AG08396 (cell line): ENCODE measurements at places on chromosomes 7 and 10.
A peak's percentile ranks its signal among the peaks of the same experiment; 100 is the strongest.

DNA sequence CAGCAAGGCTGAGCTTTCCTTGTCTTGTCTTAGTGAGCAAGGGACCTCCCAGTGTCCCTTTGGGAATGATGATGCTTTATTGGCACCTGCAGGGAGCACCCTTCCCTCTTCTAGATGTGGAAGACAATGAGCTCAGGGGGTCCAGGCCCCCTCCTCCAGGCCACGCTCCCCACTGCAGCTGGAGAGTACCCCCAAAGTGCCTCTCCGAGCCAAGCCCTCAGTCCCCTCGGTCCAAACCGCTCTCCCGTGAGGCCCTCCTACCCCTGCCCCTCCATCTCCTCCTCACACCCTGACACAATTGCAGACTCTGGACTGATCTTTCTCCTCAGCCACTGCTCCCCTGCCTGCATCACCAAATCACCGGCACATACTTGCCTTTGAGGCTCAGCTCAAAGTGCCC, 16.7 kb downstream of the RBP3 start:
- no peak for DNase-seq

DNA sequence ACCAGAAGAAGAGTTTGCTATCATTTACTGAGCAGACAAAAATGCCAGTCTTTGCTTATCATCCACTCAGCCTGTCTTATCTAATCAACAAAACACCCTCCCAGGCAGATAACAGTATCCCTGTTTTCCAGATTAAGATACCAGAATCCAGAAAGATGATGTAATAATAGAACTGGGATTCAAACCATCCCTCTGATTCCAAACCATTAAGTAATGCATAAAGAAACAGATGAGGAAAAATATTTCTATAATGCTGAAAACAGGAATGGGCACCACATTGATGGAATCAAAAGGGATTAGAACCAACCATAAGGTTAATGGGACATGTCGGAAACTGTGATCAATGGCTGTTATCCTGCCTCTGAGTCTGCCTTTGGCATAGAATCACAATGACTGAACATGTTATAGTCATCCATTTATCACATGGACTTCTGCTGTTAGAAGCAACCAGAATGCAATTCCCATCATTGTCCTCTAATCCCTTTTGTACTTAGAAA, 92.1 kb upstream of the RSU1 start:
- no peak for DNase-seq

- DNase-seq, result no peak
Measured at GRCh38 chr10:59373071-59373470, 10.7 kb upstream of the FAM13C start.

DNA sequence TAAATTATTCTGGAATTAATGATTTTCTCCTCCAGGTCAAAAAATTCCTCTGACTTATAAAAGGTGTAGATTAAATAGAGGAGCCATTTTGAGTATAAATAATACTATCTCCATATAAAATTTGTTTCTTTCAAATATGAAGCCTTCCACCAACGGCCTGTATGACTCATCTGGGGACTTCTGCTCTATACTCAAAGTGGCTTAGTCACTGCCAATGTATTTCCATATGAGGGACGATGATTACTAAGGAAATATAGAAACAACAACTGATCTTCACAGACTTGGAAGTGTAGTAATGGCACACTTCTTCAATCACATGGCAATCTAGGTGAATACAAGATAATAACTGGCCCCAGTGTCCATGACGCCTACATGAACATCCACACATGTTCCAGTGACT, 335.6 kb upstream of the HGF start:
- peak; percentile 16 for DNase-seq

- no peak for DNase-seq
Measured at GRCh38 chr7:34806831-34807230, 148.8 kb downstream of the NPSR1 start.

GRCh38 chr10:86705905-86706304, 37.6 kb downstream of the LDB3 start:
- no peak for DNase-seq

GRCh38 chr10:70909326-70909935, 21.1 kb upstream of the PCBD1 start:
- no peak for DNase-seq

DNA sequence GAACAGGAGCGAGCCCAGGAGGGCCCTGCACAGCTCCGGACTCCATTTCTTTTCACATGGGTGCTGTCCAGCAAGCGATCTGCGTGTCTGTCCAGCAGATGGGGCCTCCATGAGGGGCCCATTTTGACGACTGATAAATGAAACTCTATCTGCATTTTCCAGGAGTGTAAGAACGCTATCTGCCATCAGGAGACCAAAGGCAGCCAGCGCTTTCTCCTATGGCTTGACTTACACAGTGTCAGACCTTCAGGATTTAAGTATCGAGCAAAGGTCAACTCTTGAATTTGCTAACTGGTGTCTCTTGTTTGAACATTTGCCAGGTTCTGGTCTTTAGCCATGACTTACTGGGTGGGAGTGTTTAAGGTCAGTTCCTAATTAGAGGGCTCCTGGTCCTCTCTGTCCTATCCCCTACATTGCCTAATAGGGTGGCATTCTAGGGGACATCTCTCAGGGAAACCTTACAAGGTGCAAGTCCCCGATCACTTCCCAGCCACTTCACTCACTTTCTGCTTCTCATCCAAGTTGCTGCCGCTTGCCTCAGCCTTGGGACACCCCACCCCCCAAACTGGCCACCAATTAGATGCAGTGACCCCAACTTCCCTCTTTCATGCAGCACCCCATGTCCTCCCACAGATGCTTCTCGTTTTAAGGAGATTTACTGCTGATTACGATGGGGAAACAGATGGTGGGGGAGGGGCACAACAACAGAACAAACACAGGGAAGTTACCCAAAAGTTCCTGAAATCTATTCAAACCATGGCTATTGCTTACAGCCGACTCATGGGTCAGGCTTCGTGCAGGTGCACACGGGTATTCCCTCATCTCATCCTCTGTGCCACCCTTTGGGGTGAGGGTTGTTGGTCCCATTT, 20.0 kb downstream of the VSIR start:
- DNase-seq, result no peak

GRCh38 chr7:48971173-48971572, 46.8 kb downstream of the CDC14C start:
- no peak for DNase-seq

DNA sequence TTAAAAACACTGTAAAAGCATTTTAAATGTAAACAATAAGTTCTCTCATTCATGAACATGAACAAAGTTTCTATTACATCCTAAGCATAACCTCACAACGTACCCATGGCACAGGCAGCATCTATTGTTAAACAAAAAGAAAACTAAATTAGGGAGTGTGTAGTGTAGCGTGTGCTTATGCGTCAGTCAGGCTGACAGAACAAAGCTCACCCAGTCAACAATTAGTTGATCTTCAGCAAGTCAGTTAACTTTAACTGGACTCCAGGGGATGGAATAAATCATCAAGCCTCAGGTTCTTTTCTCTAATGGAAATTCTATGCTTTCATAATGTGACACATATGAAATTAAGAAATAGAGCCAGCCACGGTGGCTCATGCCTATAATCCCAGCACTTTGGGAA, 91.6 kb upstream of the ODAD2 start:
- no peak for DNase-seq

- no peak for DNase-seq
Measured at GRCh38 chr7:68629-69028, 123.7 kb upstream of the FAM20C start.

GRCh38 chr7:158282461-158283001, 305.1 kb downstream of the PTPRN2 start:
- no peak for DNase-seq

GRCh38 chr10:6140965-6141295, 52.1 kb downstream of the RBM17 start:
- no peak for DNase-seq

DNA sequence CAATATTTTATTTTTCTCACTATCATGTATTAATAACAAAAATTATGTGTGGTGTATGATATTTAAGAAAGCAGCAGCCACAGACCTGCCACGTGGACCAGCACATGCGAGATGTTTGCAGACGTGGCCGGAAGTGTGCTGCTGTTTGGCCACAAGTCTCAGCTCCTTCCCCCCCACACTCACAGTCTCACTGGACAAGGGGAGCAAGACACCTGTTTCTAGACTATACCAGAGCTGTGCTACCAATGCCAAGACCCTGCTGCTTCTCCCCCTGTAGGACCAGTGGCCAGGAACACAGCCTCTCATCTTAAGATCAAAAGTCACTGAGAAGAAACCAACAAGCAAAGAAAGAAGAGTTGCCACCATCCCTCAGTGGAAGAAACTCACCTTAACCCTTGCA, 258.9 kb upstream of the PPP2R2D start:
- no peak for DNase-seq

- DNase-seq, result no peak
Measured at GRCh38 chr7:102450242-102450641, 14.4 kb downstream of the ALKBH4 start.

DNA sequence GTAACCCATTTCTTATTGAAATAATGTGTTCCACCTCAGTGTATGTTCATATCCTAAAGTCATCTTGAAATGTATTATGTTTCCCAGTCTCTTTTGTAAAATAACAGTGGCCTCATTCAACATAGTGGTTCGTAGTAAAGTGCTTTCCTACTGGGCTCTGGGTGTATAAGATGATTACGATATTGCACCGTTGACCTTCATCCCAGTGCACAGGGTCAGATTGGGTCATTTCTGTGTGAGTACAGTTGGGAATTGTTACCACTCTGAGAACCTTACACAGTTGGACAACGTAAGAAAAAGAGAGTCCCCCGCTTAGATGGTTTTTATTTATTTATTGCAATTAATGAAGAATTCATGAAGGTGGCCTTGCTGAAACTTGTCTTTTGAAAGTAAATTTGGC, 135.6 kb downstream of the CHN2 start:
- no peak for DNase-seq

- no peak for DNase-seq
Measured at GRCh38 chr10:101903827-101904550, 60.4 kb upstream of the KCNIP2 start.

- DNase-seq, result peak; percentile 52
Measured at GRCh38 chr10:77355844-77356243, 281.8 kb downstream of the KCNMA1 start.

DNA sequence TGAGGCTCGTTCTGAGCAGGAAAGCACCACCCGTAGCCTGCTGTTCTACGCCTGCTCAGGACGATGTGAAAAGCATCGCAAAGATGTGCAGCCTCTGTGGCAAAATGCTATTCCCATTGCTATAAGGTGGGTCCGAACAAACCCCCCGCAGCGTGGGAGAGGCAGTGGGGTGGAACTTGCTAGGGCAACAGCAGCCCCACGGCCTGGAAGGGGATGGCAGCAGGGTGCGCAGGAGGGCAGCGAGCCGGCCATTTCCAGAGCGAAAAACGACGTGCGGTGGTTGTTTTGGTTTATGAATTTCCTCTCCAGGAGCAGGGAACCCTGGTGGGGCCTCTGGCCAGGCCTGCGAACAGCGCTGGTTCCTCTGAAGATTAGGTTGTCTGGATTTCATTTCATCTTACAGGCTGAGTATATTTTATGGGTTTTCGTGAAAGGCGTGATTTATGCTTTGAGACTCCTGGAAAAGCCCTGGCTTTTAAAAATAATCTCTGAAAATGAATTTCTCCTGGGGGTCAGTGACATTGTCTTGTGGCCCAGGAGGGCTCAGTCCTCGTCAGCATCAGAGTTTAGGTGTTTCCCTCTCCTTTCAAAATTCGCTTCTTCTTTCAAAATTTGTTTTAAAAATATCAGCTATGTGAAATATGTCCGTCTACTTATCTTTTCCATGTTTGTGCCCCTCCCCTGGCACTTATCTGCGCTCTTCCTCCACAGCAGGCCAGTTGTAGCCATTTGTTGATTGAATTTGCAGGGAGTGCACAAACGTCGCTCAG, 42.3 kb upstream of the UBE3C start:
- no peak for DNase-seq

DNA sequence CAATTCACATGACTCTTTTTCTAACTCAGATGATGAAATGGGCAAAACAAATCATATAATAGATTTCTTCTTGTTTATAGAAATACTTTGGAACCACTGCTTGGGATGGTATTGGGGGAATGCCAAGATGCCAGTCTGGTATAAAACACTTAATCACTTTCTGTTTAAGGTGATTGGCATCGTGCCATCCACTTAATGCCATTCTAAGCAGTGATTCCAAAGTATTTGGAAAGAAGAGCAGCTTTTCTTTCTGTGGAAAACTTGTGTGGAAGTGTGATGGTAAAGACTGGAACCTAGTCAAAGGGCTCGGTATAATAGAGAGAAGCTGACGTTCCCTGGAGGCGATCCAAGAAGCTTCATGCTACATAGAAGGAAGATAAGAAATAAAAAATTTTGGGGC, 120.6 kb downstream of the TMEM26 start:
- no peak for DNase-seq

- no peak for DNase-seq
Measured at GRCh38 chr7:92781117-92781720, 55.2 kb downstream of the CDK6 start.

- no peak for DNase-seq
Measured at GRCh38 chr7:133345690-133346421, 93.0 kb downstream of the EXOC4 start.

- no peak for DNase-seq
Measured at GRCh38 chr7:76040126-76040525, 7.7 kb downstream of the STYXL1 start.

DNA sequence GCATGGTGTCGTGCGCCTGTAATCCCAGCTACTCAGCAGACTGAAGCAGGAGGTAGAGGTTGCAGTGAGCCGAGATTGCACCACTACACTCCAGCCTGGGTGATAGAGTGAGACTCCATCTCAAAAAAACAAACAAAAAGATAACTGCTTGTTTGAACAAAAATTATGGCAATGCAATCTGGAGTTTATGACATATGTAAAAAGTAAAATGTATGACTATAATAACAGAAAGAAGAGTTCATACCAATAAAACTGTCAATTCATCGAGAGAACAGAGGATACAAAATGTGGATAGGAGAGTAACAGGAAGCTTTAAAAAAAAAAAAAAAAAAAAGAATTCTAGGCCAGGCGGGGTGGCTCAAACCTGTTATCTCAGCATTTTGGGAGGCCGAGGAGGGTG, 19.2 kb downstream of the SLC25A16 start:
- DNase-seq, result no peak

GRCh38 chr7:33486633-33487032, 357.3 kb downstream of the BBS9 start:
- no peak for DNase-seq

- DNase-seq, result peak; percentile 59
Measured at GRCh38 chr7:36526863-36527548, 137.3 kb downstream of the ANLN start.

DNA sequence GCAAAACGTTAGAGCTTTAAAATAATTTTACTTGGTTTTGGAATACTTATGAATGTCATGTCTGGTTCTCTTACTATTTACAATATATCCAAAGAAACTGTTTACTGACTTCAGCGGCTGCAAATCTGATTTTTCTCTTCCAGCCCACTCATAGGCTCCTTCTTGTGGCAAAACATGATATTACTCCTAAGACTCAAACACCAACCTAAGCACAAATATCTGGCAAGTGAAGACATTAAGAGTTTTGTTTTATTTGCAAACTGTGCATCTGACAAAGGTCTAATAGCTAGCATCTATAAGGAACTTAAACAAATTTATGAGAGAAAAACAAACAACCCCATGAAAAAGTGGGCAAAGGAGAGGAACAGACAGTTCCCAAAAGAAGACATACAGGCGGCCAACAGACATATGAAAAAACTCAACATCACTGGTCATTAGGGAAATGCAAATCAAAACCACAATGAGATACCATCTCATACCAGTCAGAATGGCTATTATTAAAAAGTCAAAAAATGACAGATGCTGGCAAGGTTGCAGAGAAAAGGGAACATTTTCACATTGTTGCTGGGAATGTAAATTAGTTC, 20.3 kb upstream of the GJC3 start:
- DNase-seq, result no peak
